ENCODE measurements at places on chromosomes 6 and 20.

DNA sequence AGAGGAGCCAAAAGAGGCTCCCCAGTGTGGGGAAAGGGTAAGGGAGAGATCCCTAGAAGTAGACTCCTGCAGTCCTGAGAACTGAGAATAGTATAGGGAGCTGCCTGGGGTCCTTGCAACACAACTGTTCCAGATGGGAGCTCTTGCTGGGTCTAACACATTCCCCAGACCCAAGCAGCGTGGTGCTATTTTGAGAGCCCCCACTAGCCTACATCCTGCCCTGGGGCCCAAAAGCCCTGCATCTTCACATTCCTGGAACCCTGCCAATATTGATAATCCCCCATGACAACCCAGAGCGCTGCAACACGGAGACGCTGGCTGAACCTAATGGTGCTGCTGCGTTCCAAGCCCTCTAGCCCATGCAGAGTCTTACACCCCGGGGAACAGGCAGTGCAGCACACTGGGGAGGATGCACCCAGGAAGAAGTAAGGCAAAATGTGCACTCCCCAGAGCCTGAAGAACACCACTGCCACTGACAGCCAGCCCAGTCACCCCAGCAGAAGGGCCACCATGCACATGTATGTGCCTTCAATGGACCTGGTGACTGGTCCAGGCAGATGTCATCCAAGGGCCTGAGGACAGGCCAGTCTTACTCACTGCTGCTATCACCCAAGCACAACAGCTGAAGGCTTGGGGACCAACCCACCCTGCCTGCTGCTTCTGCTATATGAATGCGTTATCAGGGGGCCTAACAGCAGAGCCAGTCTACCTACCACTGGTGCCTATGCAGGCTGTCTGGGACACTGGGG lies 7.0 kb upstream of the RNF217 start:
- no peak for DNase-seq

DNA sequence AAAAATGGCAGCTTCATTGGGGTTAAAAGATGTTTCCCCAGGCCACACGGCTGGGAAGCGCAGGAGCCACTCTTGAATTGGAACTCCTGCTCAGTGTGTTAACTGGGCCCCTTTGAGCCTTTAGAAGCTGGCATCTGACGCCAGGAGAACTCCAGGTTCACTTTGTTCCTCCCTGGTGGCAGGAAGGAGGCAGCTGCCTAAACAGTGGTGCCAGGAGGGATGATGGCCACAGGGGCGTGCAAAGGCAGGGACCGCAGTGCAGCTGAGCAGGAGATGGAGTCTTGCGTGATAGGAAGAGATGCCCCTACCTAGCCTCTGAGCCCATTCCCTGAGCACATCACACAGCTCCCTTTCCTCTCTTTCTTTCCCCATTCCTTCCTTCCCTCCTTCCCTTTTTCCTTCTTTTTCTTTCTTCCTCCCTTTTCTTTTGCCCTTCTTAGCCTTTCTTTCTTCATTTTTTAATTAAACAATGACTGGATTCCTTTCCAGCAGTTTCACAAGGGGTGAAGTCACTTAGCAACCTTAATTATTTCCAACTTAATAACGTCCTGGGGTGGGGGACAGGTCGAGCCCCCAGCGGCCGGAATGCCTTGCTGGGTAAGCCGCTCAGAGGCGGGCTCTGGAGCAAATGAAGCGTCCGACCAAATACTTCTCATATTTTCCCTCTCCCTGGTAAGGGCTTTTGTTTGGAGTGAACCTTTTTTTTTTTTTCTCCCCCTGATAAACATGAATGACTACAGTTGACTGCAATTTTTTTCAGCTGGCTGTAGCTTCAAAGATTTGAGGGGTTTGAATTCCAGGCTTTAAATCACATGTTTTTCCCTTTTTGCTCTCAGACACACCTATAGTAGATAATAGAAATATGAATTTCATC lies 20.8 kb upstream of the BMP7 start:
- DNase-seq, result no peak

GRCh38 chr20:48025051-48025515 lies 239.8 kb upstream of the SULF2 start:
- DNase-seq, result no peak

DNA sequence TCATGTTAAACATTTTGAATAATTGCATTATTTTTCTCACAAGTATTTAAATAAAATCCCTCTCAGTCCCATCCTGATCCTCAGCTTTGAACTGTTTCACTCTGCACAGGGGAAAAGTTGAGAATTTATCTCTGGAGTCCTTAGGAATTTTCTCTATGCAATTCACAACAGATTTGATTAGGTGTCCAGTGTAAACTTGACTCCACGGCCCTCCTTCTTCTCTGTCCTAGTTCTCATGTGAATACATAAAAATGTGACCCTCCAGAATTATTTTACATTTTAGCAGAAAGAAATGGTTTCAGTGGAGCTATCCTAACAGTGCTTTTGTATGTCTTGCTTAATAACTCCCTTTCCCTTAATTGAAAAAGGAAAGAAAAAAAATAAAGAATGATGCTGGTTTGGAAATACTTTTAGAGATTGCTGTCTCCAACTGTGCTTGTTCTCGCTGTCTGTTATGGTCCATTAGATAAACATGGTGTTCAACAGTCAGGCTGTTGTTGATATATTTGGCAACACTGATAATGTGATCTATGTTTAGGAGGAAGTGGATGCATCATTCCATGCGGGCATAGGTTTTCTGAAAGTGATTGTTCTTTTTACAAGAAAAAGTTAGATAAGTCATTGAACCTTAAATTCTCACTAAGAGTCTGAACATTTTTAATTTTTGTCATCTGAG lies 599.4 kb upstream of the CITED2 start:
- DNase-seq, result no peak

DNA sequence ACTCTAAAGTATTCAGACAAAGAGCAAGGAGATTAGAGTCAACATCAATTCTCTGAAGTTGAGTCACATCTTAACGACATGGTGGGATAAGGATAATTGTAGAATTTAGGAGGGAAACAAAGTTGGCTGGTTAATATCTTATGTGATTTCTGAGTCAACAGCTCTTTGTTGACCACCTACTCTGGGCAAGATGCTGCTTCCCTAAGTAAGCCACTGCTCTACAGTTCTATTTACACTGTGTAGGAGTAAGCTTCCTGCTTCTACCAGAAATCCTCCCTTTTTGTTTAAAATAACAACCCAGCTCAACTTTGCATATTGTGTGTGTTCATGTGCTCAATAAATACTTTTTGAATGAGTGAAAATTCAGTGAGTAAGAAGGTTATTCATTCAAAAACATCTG lies 3.1 kb downstream of the HS3ST5 start:
- DNase-seq, result no peak

DNA sequence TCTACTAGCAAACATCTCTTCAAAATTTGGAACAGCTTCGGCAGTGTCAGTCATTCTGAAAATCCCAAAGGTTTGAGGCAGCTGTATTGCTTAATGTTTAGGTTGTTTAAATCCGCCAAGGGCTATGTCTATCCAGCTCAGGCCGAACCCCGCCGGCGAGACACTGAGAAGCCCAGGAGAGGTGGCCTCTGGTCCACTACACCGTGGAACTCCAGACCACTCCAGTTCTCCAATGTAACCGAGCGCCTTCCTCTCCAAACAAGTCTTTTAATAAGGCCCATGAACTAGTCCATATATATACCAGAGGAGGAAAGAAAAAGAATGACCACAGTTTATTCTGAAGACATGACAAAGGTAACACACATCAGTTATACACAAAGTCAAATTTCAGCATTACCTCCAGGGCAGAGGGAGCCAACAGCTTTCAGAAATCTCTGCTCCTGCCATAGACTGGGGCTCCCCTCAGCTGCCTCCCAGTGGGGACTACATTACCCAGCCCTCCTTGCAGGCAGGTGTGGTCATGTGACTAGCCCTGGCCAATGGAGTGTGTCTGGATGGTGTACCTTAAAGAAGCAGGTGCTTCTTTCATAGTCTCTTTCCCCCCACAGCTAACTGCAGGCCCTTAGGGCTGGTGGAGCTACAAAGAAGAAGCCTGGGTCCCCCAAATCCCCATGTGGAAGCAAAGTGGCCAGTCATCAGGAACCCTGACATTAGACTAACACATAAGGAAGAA lies at the start of gene RAMACL:
Gene RAMACL, minus strand, starts transcription at position 255 of the 733 bp plus-strand sequence. Its CDS starts 201 bp downstream, at position 54.
- DNase-seq, result no peak

DNA sequence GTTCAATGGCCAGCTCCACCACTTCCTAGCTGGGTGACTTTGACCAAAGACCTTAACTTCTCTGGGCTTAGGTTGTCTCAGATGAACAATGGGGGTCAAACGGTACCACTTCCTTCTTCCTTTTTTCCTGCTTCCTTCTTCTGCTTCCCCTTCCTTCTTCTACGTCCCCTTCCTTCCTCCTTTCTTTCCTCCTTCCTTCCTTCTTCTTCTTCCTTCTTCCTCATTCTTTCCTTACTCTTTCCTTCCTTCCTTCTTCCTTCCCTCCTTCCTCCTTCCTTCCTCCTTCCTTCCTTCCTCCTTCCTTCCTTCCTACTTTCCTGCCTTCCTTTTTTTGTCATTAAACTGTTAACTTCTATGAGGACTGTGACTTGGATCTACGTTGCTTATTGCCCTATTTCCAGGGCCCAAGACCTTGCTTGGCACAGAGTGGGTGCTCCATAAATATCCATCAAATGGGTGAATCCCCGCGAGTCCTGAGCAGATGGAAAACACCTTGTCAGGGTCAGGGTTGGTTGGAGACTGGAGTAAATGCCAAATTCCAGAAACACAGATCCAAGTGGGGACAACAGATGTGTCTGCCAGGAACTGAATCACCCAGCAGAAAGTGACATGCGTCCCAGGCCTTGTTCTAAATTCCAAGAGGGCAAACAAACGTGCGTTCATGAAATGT lies 243.3 kb downstream of the PREX1 start:
- DNase-seq, result no peak

GRCh38 chr6:46473881-46474280 lies 17.4 kb downstream of the RCAN2 start:
- no peak for DNase-seq

- DNase-seq, result no peak
Measured at GRCh38 chr6:130460934-130461333, 95.1 kb downstream of the TMEM200A start.

GRCh38 chr6:112504621-112505020 lies 157.5 kb downstream of the RFPL4B start:
- no peak for DNase-seq

DNA sequence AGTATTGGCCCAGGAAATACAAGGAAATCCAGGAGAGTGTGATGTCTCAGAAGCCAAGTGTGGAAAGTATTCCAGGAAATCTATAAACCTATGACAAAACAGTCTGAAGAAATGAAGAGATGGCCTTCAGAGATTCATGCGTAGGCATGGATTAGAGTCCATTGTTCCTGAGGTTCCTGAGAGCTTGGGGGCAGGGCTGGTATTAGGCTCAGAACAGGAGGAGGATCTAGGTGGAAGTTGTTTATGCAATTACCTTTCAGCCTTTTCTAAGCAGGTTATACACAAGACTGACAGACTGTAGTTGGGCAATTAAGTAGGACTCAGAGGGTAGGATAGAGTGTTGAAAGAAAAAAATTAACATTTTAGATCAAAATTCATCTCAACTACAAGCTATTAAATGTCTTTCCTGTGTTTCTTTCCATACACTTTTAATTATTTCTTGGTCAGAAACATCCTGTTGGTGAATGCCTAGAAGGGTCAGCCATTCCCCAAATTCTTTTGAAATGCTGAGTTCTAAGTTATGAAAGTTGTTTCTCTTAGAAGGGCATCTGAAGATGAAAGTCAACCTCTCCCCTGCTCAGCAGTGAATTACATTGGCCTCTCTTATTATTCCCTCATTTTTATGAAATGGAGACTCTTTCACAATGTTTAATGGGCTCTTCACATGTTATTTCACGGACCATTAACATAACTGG lies 201.2 kb upstream of the MYLIP start:
- DNase-seq, result no peak

DNA sequence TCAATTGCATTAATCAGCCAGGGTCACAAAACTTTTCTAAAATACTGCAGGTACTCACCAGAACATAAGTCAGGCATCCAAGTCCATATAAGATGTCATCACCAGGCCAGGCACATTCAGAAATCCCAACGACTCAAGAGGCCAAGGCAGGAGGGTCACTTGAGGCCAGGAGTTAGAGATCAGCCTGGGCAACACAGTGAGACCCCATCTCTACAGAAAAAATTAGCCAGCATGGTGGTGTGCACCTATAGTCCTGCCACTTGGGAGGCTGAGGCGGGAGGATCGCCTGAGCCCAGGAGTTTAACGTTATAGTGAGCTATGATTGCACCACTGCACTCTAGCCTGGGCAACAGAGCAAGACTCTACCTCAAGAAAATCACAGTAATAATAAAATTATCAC lies 278.4 kb upstream of the PLN start:
- DNase-seq, result no peak

DNA sequence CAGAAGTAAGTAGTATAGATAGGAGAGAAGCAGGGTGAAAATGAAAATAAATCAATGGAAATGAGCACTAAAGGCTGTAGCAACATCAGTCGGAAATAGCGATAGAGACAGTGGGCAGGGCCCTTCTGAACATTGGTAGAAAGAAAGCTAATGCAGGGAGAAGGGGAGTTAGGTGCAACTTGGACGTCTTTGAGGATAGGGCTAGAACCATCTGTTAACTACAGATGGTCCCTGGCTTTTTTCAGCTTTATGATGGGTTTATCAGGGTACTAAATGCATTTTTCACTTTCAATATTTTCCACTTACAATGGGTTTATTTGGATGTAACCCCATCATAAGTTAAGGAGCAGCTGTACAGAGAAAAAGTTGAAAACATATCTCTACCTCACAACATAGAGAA lies 72.8 kb upstream of the CNR1 start:
- no peak for DNase-seq

GRCh38 chr20:60424267-60424902 lies 466.2 kb downstream of the CDH26 start:
- DNase-seq, result no peak

All from left kidney (tissue), 8 donors.